Activated T-cell treated with anti-CD3 and anti-CD28 coated beads for 1 hour (primary cell): ENCODE measurements at places on chromosomes 3 and 15.

GRCh38 chr3:71380096-71380495, 203.4 kb downstream of the FOXP1 start:
- DNase-seq: no peak

DNA sequence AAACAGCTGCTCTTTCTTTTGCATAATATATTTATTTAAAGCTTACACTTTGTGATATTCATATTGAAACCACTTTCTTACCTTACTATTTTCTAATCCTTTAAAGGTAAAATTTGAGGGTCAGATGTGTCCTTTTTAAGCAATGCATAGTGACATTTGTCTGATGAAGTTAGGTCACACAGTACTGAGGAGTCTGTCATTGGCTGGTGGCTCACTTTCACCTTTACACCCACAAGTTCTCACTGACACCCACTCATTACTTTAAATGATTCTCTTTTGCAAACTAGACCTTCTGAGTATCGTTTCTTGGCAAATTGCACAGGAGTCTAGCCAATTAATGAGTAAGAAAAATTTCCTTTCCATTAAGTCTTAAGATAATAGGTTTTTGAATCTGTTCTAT, 758.3 kb upstream of the ARPP21 start:
- DNase-seq: no peak

- no peak for DNase-seq
Observed at GRCh38 chr3:167839460-167840134, 104.1 kb downstream of the SERPINI1 start.

- no peak for DNase-seq
Observed at GRCh38 chr3:127454968-127455367, 135.6 kb downstream of the TPRA1 start.

GRCh38 chr3:127043041-127043641, 60.2 kb downstream of the PLXNA1 start:
- DNase-seq: no peak

GRCh38 chr3:184601576-184602371, 40.2 kb downstream of the EPHB3 start:
- DNase-seq: no peak

DNA sequence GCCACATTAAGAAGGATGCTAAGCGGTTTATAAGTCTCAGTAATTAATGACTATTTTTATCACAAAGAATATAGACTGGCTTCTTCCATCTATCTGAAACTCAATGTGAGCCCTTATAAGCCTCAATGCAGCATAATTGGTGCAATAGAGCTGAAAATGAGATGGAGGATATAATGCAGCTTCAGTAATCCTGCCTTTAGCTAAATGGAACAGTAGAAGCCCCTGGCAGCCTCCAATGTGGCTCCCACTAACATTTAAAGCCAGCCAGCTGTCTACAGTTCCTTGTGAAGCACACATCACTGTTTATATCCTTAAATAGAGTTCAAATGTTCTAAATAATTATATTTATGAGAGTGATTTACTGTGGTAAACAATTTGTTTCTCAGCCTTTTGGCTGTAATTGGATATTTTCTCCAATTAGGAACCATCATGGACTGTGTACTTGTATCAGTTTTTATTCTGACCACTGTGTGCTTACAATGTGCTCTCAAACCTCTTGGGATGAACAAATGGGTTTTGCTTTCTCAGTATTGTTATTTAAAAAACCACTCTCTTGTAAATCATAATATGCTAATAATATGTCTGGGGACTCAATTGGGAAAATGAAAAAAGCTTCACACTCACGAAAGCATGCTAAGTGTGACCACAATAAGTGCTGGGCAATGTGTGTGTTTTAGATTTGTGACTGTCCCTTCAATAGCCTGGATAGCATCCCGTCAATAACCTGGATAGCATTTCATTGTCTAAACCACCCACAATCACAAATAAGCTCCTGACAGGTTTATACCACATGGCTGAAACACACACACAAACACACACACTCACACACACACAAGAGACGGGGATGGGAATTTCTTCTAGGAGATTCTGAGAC, 366.6 kb downstream of the GBE1 start:
- DNase-seq: no peak

- no peak for DNase-seq
Observed at GRCh38 chr15:69909719-69910444, 187.8 kb downstream of the TLE3 start.

- no peak for DNase-seq
Observed at GRCh38 chr15:62464705-62465104, 299.6 kb upstream of the C2CD4B start.

DNA sequence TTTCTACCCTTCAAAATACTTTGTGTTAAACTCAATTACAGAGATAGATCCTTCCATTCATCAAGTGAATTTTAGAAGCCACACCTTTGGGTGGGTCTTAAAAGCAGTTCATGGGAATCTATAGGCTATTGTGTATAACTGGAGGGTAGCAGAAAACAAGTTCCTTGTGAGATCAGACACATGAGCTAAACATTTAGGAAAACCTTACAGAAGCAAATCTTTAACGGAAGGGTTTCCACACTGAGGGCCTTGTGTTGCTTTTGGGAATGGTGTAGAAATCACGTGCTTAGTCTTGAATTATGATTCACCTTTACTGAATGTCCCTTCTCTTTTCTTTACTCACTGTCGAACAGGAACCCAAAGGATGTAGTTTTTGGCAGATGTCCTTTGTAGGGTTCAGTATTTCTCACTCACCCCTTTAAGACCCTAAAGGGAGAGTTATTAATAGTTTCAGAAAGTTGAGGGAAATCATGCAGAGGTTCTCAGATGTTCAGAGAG, 257.3 kb upstream of the CTDSPL start:
- DNase-seq: no peak

GRCh38 chr3:94101860-94102259, 39.0 kb downstream of the NSUN3 start:
- DNase-seq: no peak

DNA sequence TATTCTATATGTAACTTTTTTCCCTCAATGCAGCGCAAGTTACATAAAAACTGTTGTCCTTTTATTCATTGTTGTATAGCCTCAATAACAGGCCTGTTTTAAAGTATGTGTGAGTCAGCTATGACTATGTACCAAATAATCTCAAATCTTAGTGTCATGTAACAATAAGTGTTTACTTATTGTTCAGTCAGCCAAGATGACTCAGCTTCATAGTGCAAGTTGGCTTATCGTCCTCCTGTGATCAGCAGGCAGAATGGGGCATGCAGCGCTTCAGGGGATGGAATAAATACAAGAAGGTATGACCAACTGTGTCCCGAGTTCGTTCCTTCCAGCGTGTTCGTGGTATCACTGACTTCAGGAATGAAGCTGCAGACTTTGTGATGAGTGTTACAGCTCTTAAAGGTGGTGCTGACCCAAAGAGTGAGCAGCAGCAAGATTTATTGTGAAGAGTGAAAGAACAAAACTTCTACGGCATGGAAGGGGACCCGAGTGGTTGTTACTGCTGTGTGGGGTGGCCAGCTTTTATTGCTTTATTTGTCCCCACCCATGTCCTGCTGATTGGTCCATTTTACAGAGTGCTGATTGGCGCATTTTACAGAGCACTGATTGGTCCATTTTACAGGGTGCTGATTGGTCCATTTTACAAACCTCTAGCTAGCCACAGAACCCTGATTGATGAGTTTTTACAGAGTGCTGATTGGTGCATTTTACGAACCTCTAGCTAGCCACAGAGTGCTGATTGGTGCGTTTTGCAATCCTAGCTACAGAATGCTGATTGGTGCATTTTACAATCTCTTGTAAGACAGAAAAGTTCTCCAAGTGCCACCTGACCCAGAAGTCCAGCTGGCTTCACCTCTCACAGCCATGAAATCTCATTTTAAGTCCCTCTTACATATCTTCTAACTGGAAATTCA, 1016.0 kb downstream of the MCTP2 start:
- DNase-seq: no peak

DNA sequence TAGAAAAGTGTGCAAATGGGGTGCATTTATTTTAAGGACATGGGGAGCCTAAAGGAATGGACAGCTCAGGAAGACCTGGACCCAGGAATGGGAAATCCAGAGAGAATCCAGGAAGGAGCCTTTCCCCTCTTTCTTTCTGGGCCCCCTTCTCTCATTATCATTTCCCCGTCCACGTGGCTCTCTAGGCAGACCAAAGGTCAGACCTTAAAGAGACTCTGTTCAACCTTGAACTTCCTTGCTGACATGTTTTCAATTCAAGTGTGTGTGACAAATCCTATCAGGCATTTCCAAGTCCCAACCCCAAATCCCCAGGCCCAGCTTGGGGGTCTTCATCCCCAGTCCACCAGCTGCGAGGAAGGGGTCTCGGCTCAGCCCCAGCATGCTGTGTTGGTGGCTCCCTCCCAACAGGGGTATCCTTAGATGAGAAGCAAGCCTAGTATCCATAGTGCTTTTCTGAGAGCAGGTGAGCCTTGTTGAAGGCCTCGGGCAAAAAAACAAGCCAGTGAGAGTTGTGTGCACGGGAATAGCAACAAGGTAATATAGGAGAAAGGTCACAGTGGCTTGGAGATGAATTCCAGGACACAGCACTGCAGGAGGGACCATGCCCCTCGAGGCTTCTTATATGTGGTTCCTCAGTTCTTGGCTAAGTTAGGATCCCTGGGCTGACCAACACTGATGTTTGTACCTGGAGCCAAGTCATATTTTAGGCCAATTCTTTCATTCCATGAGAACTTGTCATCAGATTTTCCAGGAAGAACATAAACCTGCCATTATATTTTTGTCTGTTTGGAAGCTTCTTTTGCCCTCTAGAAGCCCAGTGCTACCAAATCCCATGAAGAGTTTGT, 130.0 kb downstream of the ASB7 start:
- DNase-seq: no peak

- DNase-seq: no peak
Observed at GRCh38 chr3:132378846-132379245, 38.5 kb upstream of the DNAJC13 start.

DNA sequence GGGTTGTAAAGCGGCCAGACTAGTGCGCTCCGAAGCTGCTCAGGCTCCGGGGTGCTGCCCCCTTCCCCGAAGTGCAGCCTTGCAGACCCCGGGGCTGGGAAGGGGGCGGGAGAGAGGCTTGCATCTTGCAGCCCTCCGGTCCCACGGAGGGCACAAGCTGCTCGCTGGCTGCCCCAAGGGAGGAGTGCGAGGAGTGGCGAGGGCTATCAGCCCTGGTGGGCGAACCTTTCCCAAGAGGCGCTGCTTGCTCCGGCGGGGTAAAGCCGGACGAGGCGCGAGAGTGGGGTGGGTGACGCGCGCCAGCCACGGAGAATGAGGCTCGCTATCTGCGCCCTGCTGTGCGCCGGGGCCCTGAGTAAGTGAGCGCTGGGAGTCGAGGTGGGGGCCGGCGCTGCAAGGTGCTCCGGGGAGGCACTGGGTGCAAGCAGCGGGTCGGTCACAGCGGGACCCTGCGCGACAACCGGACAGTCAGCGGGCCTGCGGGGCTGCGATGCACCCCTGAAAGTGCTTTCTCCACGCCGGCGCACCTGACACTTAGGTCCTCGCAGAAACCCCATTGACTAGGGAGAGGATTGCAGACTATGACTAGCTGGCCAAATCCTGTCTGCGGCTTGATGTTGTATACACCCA, 12.7 kb upstream of the TOPBP1 start:
- DNase-seq: no peak

GRCh38 chr3:126845920-126846715, 136.8 kb upstream of the PLXNA1 start:
- DNase-seq: no peak

GRCh38 chr3:36411587-36411986, 31.3 kb downstream of the STAC start:
- no peak for DNase-seq

DNA sequence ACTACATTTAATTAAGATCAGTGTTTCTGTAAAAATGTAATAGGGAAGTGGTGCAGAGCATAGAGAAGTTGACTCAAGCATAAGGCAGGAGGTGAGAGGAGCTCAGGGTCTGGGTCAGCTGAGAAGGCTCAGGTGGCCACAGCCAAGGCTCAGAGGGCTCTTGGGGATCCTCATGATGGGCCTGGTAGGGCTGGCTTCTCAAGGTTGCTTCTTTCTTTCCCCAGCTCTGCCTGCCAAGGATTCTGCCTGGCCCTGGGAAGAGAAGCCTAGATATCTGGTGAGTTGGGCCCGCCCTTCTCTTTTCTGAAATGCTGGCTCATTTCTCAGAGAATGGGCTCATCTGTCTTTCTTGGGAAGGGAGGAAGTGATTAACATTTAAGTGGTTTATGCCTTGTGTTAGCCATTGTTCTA, 6.5 kb downstream of the ZNF589 start:
- DNase-seq: no peak

DNA sequence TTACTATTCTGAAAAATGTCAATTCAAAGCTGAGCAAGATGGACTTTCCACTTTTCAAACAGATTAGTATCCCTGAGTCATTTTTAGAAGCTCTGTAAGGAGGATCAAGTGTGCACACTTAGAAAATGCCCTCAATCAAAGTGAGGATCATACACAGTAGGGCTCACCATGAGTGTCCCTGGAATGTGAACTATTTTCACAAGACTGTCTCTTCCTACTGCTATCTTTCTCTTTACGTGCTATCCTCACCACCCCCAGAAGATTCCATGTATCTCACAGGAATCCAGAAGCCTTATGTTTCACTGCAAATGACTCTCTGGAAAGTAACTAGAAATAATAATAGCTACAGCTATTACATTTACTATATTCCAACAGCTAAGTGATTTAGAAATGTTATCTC, 349.9 kb upstream of the TGFBR2 start:
- no peak for DNase-seq

DNA sequence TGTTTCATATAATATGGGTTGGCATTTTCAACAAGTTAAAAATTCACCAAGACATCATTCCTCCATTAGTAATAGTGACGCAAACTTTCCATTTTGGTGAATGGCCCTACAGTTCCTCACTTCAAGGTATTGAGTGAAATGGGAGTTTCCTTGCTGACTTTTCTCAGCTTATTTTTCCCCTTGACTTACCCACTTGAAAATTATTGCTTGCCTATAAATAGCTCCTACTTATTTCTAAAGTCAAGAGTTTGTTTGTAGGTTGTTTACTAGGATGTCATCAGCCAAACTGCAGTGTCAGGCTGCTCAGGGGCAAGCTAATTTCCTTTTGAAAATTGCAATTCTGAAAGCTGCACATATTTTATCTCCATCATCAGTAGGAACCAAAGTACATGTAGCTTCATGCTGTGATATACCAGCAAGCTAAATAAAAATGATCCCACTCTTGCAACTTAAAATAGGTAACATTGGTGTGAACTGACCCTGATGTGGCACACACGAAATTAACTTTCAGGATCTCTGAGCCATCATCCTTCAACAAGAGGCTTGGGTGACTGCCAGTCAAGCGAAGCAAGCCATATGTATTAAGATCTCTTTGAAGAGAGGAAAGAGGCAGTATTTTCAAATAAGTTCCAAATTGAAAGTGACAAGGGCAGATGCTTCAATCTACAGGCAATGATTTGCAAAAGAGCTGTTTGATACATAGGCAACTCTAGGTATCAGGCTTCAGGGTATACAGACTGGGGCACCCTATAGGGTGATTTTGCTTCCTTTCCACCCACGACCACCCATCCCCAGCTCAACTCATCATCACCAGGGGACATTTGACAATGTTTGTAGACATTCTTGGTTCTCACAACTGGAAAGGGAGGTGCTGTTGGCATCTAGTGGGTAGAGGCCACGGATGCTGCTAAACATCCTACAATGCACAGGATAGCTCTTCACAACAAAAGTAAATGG, 66.8 kb upstream of the RASGRP1 start:
- DNase-seq: no peak
